ENCODE measurements at places on chromosomes 2 and 18.

DNA sequence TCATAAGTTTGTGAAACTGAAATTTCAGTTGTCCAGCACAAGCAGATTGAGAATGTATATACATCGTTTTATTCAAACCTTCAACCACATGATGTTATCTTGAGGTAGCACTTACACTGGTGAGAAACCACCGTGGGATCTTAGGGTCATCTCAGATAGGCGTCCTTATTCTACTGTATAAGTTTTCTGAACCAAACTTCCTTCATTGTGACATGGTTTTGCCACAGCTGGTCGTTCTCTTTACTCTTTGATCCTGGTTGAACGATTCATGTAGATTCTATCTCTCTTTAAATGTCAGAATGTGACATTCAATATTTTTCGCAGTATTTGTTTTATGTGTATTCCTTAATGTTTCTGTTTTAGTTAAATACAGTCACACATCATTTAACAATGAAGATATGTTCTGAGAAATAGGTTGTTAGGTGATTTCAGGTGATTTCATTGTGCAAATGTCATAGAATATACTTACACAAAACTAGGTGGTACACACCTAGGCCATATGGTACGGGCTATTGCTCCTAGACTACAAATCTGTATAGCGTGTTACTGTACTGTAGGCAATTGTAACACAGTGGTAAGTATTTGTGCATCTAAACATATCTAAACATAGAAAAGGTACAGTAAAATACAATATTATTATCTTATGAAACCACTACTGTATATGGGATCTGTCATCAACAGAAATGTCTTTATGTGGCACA lies 17.9 kb upstream of the ARHGAP25 start:
- peak; percentile 67 for DNase-seq

DNA sequence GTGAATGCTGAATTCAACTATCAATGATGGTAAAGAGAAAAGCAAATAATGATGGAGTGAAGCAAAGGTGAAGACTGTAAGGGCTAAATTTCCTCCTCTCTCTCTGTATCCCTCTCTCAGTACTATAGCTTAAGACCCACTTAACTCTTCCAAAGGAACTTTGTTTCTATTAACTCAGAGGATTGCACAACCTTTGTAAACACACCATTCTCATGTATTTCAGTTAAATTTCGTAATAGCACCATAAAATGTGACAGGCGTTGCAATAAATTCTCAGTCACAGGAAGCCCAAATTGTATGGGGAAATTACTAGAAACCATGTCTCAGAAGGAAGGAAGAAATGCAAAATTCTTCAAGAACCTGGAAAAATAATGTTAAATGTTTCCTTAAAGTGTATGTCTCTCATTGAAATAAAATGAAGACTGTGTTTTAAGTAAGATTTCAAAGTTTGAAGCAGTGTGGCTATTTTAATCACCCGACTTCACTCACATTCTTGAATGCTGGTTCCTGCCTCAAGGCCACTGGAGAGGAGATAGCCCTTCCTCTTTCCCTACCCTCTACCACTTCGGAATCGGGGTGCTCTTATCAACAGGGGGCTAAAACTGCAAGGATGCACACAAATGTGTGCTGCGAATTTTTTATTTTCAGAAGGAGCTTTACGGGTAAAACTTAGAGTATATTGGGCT lies 112.1 kb downstream of the FTCDNL1 start:
- peak; percentile 84 for DNase-seq

GRCh38 chr2:85786444-85786843 lies 32.7 kb downstream of the ATOH8 start:
- DNase-seq = no peak

DNA sequence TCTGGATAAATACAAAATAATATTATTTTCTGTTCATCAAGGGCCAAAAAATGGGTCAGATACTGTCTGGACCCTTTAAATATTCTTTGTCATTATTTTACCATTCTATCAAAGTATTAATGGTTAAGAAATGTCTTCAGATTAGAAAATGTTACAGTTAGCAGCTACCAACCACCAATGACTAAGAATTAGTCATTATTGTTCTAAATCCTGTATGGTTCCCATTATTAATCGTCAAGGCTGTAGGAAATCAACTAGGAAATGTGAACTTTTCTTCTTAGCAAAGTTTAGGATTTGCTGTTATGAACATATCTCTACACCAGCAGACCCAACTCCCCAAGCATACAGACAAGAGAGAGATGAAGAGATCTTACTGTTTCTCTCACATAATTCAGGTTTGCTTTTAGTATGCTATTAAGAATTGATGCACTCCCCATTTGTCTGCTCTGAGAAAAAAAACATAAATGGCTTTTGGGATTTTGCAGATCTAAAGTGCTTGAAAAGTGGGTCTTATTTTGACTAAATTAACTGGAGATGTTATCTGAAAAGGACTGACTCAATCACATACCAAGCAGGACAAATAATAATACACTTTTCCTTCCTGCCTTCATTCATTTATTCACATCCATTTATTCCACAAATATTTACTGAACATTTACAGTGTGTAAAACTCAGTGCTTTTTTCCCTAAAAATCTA lies 147.7 kb downstream of the PPP1R1C start:
- DNase-seq = no peak

- no peak for DNase-seq
Observed at GRCh38 chr18:63218472-63218871, 101.1 kb downstream of the BCL2 start.

DNA sequence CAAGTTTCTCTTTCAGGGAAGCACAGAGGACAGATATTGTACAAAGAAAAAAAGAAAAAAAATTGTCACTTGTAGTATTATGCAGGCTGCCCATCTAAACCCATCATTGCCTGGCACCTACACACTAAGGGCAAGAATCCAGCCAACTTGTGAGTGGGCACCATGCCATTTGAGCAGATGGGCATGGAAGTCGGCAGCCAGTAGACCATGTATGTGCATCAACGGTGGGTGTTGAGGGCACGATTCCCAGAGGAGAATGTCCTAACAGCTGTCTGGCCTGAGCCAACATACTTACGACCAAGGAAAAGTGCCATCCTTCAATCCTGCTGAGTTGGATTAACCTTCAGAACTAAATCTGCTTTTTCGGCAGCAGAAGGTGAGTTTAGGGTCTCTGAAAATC lies 63.9 kb downstream of the ARHGAP15 start:
- no peak for DNase-seq

GRCh38 chr2:180893752-180894151 lies 86.7 kb upstream of the UBE2E3 start:
- no peak for DNase-seq

DNA sequence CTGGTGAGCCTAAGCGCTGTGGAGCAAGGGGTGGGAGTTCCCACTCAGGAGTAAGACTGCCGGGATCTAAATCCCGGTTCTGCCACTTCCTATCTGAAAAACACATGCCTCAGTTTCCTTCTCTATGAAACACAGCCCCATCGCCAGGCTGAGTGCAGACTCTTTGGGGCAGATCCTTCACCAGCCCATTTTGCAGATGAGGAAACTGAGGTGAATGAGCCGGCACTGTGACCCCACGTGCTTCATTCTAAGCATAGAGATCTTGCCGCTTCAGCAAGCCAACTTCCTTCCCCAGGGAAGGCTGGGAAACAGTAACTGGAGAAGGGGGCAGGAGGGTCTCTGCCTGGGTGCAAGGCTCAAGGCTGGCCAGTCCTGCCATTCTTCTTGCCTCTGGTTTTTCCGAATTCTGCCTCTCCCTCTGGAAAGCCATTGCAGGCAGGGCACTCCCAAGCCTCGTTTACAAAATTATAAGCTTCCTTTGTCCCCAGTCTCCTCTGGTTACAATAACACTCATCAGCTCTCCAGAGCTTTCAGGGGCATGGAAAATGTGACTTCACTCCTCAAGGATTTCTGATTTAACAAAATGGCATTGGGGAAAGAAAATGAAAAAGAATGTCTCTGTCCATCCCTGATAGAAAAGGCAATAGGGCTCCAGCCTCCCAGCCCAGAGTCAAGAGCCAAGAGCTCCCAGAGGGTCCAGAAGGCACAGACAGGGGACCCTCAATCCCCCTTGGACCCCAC lies 249.2 kb downstream of the TNS1 start:
- DNase-seq = no peak

- DNase-seq = no peak
Observed at GRCh38 chr2:1927896-1928568, 183.7 kb upstream of the PXDN start.

DNA sequence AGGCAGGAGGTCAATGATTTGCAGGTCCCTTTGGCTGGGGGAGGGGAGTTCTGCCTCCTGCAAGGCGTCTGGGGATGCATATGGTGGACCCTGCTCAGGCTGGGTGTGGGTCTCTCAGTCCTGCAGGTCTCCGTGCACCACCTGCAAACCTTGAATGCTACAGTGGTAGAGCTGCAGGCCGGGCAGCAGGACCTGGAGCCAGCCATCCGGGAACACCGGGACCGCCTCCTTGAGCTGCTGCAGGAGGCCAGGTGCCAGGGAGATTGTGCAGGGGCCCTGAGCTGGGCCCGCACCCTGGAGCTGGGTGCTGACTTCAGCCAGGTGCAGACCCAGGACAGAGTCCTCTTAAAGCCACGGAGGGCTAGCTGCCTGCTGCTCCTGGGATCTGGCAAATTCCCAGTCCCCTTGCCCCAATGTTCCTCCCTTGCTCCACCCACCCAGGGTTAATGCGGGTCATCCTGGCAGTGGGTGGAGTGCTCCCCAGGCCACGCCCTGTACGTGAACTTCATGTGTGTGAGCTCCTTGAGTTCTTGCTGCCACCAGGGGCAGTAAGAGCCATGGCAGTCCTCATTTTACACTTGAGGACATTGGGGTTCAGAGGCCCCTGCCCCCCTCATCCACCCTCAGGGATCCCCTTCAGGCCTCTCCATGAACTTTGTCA lies 3.1 kb downstream of the PROM2 start:
- peak; percentile 37 for DNase-seq

DNA sequence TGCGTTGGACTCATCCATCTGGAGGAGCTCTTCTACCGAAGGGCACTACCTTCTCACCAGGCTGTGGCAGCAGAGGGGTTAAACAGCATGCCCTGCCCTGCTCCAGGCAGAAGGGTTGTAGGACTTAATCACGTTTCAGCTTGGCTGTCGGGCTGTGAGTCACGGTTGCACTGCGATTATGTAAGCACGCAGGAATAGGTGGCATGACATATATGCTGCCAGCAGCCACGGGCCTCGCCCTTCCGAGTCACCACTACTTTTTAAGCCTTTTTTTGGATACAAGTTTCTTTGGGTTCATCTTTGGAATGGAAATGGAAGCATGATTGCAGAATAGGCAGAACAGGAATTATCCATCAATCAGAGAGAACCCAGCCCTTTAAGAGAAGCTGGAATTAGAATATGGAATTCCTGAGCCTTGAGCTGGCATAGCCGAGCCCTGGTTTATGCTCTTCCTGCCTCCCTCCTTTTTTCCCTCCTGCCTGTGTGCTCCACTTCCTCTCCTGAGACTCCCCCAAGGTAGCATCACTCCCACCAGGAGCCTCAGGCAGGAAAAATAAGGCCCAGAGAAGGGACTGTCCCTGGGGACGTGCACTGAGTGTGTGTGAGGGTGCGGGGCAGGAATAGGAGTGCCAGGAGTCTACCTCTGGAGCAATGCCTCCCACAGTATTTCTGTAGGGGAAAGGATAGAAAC lies 86.8 kb downstream of the SEMA4F start:
- DNase-seq = peak; percentile 54

DNA sequence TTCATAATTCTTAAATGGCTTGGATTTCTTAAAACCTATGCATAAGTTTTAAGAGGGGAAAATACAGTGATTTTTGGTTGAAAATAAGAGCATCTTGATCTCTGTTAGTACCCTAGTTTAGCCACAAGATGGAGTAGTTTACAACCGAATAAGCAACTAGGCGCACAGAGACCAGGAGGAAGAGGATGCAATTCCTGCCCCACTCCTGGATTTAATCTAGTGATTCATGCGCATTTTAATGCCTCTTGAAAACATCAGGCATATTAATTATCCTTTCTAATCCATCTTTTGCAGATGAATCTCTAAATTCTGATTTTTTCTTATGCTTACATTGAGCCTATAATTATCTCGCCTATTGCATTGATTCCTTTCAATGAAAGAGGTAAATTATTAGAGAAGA lies 76.7 kb downstream of the MRPS9 start:
- DNase-seq = peak; percentile 74

- DNase-seq = no peak
Observed at GRCh38 chr2:163734401-163734800, 1.4 kb downstream of the FIGN start.

DNA sequence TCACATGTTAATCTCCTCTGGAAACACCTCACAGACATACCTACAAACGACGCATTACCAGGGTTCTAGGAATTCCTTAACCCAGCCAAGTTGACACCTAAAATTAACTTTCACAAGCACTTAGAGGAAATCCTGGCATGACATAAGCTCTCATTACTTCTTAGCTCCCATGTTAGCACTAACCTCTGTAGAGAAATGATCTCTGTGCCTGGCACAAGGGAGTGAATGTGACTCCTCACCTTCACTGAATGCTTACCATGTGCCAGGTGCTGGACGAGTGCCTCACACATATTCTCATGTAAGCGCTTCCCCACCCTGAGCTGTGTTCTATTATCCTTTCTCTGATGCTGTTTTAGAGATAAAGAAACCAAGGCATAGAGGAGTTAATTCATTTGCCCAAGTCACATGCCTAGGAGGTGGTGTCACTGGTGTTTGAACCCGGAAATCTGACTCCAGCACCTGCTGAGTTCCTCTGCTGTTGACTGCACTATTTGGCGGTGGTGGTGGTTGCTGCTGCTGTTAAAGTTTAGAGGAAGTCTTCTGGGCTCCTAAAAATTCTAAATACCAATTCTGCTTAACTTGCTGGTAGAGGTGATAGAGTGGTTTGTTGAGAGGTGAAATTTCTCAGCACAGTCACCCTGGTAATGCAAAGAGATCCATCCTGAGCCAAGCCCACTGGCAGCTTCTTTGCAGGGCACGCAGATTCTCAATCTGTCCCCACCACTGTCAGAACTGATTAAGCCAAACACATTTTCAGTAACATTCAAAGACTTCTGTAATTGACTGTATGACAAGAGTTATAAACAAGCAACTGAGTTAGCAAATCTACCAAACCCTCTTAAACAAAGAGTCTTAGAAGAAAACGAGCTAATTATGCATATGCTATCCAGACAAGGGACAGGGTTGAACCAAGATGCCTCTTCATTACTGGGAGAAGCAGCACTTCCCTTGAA lies 200.3 kb downstream of the CMPK2 start:
- no peak for DNase-seq

- DNase-seq = no peak
Observed at GRCh38 chr2:23565814-23566213, 180.8 kb downstream of the KLHL29 start.

DNA sequence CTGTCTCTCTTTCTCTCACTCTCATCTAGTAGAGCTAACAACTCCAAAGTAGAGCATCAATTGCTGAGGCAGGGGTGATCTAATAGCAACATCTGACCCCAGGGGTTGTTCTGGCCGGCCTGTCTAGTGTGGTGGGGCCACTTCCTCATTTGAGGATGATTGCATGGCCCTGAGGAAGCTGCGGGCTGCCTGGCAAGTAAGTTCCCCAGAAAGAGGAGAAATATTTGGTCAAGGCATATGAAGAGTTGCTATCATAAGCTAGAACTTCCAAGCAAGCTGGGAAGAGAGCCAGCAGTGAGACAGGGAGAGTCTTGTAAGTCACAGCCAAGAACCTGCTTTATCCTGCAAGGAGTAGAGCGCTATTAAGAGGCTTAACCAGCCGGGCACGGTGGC lies 50.8 kb upstream of the TMEM87B start:
- peak; percentile 92 for DNase-seq

GRCh38 chr2:150292807-150293206 lies 194.7 kb downstream of the RND3 start:
- DNase-seq = no peak

Data from hematopoietic multipotent progenitor cell treated with erythropoietin and hydrocortisone succinate and interleukin-3 and kit ligand, for 4 days (in vitro differentiated cells).